Spinal cord (tissue), 10 donors: ENCODE measurements at places on chromosomes 2 and 18.

DNA sequence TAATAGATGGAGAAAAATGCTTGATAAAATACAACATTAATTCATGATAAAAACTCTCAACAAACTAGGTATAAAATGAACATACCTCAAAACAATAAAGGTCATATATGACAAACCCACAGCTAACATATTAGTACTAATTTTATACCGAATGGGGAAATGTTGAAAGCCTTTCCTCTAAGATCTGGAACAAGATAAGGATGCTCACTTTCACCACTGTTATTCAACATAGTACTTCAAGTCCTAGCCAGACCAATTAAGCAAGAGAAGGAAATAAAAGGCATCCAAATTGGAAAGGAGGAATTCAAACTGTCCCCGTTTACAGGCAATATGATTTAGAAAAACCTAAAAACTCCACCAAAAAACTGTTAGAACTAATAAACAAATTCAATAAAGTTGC lies 61.5 kb upstream of the CTIF start:
- no peak overlapping the region for H3K27ac ChIP-seq
- no peak overlapping the region for H3K4me3 ChIP-seq
- H3K4me1 ChIP-seq = no peaks in the 10 kb centered on the region
- H3K27me3 ChIP-seq = no peaks in the 10 kb centered on the region

DNA sequence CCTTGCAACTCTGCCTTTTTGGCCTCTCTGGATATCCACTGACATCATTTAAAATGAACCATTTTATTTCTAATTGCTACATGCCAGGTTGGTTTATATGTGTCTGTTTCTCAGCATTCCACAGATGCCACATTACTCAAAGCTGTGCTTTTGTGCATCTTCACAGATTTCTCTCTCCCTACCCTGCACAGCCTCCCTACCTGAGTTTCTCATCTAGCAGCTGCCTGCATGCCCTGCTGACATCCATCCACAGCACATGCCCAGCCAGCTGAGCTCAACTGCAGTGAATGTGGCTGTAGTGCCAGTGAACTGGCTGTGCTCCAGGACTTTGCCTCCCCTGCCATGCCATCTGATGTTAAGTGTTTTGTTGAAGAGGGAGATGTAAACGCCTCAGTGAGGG lies 44.5 kb downstream of the PKP4 start:
- no peaks in the 10 kb centered on the region for H3K36me3 ChIP-seq
- no peaks in the 10 kb centered on the region for H3K27me3 ChIP-seq

DNA sequence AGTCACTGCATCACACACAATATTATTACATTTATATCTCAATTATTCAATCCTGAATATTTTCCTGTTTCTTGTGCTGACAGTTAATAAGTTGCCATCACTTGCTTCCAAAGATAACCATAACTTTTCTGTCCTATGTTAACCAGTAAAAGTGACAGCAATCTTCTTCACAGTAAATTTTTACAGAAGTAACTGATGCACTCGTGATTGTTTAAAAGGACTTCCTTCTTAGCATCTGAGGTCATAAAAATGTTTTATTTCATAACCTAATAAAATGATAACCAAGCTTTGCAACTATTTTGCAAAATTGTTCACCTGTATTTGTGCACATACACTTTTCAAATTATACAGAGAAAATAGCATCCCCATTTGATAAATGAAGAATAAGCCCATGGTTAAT lies 20.6 kb upstream of the ANKRD62 start:
- no peaks in the 10 kb centered on the region for H3K27me3 ChIP-seq
- no peak for DNase-seq
- H3K27ac ChIP-seq = no peak overlapping the region
- H3K36me3 ChIP-seq = no peaks in the 10 kb centered on the region
- H3K4me3 ChIP-seq = no peak overlapping the region
- no peaks in the 10 kb centered on the region for H3K4me1 ChIP-seq

- H3K4me3 ChIP-seq = no peak overlapping the region
- H3K4me1 ChIP-seq = no peaks in the 10 kb centered on the region
- no peak overlapping the region for H3K27ac ChIP-seq
- no peaks in the 10 kb centered on the region for H3K36me3 ChIP-seq
Observed at GRCh38 chr18:4040391-4041092, 414.6 kb downstream of the DLGAP1 start.

- H3K4me1 ChIP-seq = peaks cover 36% of the 10 kb centered on the region
- peaks cover 70% of the 10 kb centered on the region for H3K36me3 ChIP-seq
- no peaks in the 10 kb centered on the region for H3K27me3 ChIP-seq
- no peak overlapping the region for H3K27ac ChIP-seq
- H3K4me3 ChIP-seq = no peak overlapping the region
- DNase-seq = no peak
Observed at GRCh38 chr2:86039178-86039962, 66.3 kb downstream of the POLR1A start.

DNA sequence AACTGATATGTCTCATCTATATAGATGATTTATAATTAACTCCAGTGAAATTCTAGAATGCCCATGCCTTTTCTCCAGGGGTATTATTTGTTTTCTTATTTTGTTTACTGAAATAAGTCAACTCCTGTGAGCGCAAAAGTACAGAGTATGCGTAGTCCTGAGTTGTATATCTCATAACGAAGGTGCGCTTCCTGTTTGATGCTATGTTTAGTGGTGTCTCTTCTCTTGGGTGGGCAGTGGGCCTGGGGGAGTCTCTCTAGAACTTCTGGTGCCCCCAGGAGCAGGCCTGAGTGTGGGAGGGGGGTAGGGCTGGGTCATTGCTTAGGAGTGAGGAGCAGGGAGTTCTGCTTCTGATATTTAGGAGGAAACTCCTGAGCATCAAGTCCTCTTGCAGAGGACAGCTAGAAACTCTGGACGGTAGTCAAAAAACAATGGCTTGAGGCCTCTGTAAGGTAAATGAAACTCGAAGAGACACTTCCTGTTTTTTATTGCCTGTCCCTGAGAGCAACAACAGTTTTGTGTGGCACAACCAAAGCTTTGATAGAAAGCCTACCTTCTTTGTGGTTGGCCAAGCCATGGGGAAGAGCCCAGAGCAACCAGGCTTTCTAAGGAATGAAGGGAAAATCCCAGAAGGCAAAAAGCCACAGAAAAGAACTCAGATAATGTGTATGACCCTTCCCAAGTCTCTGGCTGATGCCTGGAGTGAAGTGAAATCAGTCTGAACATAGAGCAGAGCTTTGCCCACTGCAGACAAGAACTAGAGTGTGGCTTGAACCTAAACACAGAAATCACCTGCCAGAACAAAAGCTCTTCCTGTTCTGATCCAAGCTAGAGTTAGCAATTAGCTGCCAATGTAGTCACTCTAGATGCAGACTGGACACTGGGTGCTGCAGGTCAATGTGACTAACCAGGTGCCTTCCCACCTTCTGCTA lies 8.5 kb upstream of the SP140L start:
- no peaks in the 10 kb centered on the region for H3K36me3 ChIP-seq
- H3K4me3 ChIP-seq = no peak overlapping the region
- H3K4me1 ChIP-seq = no peaks in the 10 kb centered on the region
- H3K27ac ChIP-seq = no peak overlapping the region

GRCh38 chr18:70489986-70490933 lies 201.4 kb downstream of the SOCS6 start:
- DNase-seq = peak; percentile 86
- H3K4me3 ChIP-seq = no peak overlapping the region

DNA sequence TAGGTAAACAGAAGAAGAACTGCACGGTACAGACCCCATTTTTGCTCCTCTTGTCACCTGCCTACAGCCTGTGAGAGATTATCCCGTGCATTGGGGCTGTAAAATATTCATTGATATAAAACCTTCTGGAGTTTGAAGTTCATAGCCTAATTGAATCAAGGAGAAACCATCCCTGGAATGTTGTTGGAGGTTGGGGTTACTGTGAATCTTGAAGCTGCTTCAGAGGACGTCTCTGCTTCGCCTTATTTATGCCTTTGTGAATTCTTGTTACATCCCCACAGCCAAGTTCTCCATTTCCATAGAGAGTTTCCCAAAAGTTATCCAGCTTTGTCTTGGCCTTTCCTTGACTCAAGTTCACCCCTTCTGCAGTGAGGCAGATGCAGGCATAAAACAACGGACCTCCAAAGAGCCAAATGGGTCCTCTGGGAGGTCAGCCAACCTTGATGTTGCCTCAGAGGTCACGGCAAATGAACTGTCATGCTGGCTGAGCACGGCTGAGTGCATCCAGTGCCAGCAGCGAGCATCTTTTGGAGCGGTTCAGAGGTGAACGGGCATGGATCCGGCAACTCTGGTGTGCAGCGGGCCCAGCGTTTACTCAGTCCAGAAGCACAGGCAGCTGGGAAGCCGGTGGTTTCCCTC lies 317.6 kb downstream of the PRKCE start:
- peak overlapping the region; percentile 10 for H3K27ac ChIP-seq
- no peak for DNase-seq
- no peaks in the 10 kb centered on the region for H3K27me3 ChIP-seq
- H3K36me3 ChIP-seq = no peaks in the 10 kb centered on the region

- no peaks in the 10 kb centered on the region for H3K36me3 ChIP-seq
- H3K27me3 ChIP-seq = no peaks in the 10 kb centered on the region
- peak overlapping the region; percentile 75 for H3K27ac ChIP-seq
- H3K4me3 ChIP-seq = no peak overlapping the region
Observed at GRCh38 chr2:217714287-217714751, 288.5 kb downstream of the TNS1 start.
